ENCODE measurements at places on chromosomes 1 and 21. TPM values are rescaled to one million over a fixed set of nuclear protein-coding genes. Genes with fewer than 3 reads are reported as not detected.

DNA sequence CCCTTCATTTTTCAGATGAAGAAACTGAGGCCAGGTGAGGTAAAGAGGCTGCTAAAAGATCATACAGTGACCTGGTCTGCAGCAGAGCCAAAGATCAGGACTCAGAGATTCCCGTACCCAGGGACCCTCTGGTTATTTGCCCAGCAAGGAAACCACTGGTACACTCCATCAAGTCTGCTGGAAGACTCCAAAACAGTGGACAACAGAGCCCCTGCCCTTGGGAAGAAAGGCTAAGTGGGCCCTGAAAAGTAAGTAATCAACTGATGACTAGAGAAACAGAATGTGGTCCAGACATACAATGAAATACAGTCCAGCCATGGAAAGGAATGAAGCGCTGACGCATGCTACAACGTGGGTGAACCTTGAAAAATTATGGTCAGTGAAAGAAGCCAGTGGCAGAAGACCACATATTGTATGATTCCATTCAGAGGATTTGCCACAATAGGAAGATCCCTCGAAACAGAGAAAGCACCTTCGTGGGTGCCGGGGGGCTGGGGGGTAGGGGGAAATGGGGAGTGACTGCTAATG, 106.4 kb downstream of the ETS2 start:
- H3K27me3 ChIP-seq, result peaks cover 4% of the 10 kb centered on the region
- H3K4me3 ChIP-seq, result no peak overlapping the region
- H3K36me3 ChIP-seq, result no peaks in the 10 kb centered on the region

GRCh38 chr1:245901037-245901436, 606.0 kb downstream of the SMYD3 start:
- H3K4me3 ChIP-seq, result no peak overlapping the region
- H3K27me3 ChIP-seq, result no peaks in the 10 kb centered on the region
- H3K4me1 ChIP-seq, result no peaks in the 10 kb centered on the region
- H3K36me3 ChIP-seq, result no peaks in the 10 kb centered on the region
- DNase-seq, result no peak

DNA sequence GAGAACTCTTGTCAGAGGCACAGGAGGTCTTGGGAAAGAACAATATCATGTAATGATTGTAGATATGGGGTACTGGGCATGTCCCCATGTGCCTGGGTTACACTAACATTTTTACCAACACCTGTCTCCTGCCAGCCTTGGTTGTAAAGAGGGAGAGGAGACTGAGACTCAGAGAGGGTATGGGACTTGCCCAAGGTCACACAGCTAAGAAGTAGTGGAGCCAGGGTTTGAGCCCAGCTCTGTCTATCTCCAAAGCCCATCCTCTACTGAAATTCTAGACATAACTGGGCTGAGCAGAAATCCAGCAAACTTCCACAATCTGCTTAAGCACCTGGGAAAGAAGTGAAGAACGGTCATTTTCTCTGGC, 2.6 kb upstream of the THEMIS2 start:
- H3K36me3 ChIP-seq, result no peaks in the 10 kb centered on the region
- H3K27ac ChIP-seq, result no peak overlapping the region
- no peak overlapping the region for H3K4me3 ChIP-seq
- DNase-seq, result no peak

KRTAP13-2 gene
- polyA plus RNA-seq, result not detected

GJA9 gene
- polyA plus RNA-seq, result not detected

Data from fibroblast of lung (primary cell).